ENCODE measurements at places on chromosomes 4 and X.

GRCh38 chrX:152869972-152870371 lies 27.9 kb upstream of the ZNF185 start:
- DNase-seq: no peak

DNA sequence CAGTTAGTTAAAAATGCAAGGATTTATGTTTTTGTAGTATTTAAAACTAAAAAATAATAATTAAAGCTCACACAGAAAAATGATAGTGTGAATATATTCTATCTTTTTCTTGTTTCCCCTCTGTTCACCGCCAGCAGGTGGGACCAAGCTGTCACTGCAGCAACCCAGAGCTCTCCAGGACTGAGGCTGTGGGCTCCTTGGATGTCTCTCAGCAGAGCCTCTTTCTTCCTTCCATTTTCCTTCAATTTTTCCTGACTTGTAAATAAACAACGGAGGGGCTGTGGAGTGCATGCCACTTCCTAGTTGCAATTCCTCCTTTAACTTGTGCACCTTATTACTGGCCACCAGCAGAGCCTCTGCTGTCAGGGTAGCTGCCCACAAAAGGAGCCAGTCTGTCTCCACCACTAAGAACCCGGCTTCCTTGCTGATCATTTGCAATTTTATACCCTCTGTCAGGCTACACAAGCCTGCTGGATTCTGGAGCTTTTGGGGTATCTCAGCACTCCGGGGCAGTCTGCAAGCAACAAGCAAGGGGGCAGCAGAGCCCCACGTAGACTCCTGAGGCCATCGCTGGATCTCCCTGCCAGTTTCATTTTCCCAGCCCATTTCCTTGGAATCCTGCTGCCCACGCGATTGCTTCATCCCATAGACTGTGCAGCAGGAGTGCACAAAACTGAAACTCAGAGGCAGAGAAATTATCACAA lies 1467.4 kb downstream of the C4orf33 start:
- DNase-seq: no peak

- no peak for DNase-seq
Measured at GRCh38 chr4:21018817-21019216, 318.6 kb downstream of the PACRGL start.

DNA sequence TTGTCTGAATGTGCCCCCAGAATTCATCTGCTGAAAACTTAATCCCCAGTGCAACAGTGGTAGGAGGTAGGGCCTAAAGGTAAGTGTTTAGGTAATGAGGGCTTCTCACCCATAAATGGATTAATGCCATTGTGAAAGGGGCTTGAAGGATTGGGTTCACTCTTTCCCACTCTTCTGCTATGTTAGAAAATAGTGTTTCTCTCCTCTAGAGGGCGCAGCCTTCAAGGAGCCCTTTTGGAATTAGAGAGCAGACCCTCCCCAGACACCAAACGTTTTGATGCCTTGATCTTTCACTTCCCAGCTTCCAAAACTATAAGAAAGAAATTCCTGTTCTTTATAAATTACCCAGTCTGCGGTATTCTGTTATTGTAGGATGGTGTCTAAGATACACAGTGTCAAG lies 706.4 kb downstream of the SMARCA1 start:
- DNase-seq: no peak

GRCh38 chr4:1986578-1987210 lies 22.1 kb downstream of the NELFA start:
- DNase-seq: no peak
